ENCODE measurements at places on chromosomes 16 and 17. TPM values are rescaled to one million over a fixed set of nuclear protein-coding genes. Genes with fewer than 3 reads are reported as not detected.

Gene EVI2B
- 0.33 TPM for total RNA-seq

Gene HIGD1B
- total RNA-seq = not detected

Gene LITAFD
- not detected for total RNA-seq

Gene CSF3
- not detected for total RNA-seq

Gene GGT6
- not detected for total RNA-seq

GRCh38 chr16:17203424-17203823 is 267.3 kb downstream of the XYLT1 start:
- DNase-seq = no peak

DNA sequence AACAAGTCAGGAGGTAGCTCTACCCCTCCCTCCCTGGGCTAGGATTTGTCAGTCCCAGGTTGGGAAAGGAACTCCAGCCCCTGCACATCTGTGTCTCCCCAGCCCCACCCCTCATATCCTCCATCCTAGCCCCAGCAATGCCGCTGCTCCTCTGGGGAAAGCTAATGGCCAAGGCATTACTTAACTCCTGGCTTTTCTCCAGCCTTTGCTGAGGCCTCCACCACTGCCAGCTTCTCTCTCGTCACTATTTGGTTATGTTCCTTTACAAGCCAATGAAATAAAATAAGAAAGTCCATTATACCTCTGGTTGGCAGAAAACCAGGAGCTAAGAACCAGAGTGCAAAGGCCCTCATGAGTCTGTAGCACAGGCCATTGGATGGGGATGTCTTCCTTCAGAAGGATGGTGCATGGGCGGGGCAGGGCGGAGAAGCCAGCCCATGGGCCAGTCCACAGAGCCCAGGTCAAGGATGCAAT is 171.0 kb downstream of the CCDC182 start:
- peak; percentile 62 for DNase-seq

DNA sequence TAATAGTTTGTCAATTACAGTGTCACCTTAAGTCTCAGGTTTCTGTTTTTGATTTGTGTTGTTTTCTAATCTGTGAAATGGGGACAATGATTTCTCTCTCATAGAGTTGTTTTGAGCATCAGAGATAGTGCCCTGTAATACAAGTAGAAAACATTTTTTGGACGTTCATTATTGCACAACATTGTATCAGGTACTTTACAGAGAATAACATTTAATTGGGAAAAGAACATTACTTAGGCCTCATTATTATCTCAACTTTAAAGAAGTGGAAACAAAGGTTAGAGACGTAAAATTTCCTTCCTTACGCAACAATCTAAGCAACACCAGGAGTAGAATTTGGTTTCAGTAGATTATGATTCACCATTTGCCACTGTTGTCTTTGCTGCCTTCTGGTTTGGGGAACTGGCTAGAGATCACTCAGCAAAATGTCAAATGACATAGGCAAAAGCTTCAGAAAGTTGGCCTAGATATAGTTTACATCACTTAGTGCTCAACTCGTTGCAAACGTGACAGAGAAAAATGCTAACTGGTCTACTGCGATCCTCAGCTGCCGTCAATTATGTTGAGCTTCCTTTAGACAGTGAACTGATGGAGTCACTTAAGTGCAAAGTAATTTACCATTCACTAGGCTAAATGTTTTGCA is 1026.8 kb downstream of the CDH11 start:
- peak; percentile 58 for DNase-seq

GRCh38 chr16:72590151-72590937 is 418.4 kb upstream of the PMFBP1 start:
- DNase-seq = no peak

GRCh38 chr17:57471868-57472368 is 215.6 kb downstream of the MSI2 start:
- no peak for DNase-seq

DNA sequence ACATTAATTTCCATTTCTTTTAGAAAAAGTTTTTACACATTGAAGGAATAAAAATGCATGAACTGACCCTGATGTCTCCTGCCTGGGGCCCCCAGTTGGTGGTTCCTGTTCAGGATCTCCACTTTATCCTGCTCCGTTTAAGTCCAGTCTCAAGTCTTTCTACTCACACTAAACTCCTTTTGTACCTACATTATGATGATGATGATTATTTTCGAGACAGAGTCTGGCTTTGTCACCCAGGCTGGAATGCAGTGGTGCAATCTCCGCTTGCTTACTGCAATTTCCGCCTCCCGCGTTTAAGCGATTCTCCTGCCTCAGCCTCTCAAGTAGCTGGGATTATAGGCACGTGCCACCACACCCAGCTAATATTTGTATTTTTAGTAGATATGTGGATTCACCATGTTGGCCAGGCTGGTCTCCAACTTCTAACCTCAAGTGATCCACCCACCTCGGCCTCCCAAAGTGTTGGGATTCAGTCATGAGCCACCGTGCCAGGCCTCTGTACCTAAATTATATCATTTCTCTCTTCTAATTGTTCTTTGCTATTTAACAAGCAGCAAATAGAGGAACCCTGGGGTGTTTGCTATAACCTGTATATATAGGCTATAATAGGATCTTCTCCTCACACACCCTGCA is 2.2 kb upstream of the FOXK2 start:
- no peak for DNase-seq

DNA sequence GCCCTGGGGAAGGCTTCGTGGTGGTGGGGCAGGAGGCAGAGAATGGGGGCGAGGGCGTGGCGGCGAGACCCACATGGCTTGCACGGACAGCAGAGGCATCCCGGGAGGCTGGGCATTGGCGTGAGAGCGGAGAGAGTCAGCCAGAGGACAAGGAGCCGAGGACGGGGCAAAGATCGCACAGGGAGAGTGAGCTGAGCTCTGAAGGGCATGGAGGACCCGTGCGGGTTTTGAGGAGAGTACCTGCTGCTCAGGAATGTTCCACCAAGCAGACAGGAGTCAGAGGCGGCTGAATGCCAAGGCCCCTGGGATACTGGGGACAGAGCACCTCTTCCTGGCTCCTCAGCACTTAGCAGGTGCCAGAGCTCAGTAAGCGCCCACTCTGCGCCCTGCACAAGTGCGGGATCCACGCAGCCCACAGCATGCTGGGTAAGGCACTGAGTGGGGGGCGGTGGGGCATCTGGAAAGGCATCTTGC is 47.8 kb downstream of the ARHGAP27 start:
- DNase-seq = no peak

DNA sequence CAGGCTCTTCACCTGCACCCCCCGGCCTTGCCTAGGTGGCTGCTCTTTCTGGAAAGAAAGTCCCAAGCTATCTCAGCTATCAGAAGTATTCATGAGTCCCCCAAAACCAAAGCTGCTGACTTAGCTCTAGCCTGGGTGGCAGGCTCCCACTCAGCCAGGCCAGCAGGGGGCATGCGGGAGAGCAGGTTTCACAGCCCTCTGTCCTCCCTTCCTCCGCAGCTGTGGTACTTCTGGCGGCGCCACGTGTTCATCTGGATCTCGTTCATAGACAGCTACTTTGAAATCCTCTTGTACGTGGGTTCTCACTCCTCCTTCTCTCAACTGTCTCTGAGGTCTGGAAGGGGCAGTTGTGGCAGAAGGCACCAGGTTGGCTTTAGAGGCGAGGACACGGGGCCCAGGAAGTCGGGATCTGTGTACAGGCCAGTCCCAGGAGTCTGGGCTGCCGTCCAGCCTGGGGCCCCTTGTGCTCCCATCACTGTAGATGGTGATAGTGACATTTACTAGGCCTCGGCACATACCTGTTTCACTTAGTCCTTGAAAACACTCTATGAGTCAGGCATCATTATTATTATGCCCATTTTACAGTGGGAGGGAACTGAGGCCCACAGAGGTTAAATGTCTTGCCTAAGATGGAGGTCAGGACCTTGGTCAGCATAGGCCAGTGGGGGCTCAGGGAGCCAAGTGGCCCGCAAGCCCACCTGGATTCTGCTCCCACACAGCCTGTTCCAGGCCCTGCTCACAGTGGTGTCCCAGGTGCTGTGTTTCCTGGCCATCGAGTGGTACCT is 12.9 kb downstream of the TRPV2 start:
- DNase-seq = peak; percentile 74

DNA sequence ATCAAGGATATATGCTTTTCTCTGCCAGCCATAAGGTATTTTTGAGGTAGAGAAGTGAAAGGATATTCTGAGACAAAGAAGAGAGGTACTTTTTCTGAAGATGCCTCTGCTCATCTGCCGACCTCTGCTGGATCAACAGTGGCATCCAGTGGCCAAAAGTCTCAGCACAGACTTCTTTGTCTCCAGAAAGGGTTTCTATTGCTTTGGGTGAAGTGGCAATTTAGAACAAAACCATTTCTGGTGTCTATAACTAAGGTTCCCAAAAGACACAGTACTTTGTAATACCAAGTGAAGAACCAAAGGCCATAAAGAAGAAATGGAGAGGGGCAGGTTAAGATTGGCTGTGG is 155.2 kb upstream of the C17orf78 start:
- no peak for DNase-seq

DNA sequence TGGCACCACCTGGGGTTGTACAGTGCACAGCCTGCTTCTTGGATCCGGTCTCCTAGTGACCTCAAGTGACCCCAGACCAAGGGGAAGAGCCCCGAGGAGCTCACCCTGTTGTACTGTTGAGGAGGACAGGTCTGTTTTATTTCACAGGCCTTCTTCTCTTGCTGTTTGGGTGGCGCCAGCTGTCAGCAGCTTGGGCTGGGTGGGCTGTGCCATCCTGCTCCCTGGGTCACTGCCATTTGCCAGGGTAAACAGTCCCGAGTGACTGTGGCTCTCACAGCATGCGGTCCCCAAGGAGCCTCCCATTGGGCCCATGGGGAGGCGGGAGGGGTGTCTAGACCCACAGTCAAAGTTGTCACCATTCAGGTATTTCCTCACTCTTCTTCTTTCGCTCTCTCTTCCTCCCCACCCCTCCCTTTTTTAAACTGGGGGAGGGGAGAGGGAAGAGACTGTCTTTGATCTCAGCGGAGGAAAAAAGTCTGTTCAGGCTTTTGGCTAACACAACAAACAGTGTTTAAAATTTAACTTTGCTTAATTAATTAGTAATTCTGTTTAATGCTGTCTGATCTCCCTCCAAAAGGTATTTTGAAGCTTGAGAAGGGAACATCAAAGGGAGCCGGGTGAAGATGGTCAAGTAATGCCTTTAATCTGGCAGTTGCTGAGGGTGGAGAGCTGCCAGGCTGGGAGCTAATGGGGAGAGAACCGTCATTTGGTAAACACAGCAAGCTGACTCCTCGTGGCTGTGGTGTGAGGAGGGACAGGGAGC is 64.0 kb downstream of the SNX20 start:
- DNase-seq = peak; percentile 17

GRCh38 chr16:85417156-85417860 is 195.8 kb upstream of the GSE1 start:
- DNase-seq = no peak

GRCh38 chr17:11031787-11032186 is 193.9 kb upstream of the PIRT start:
- DNase-seq = no peak

GRCh38 chr17:4165301-4166010 is 22.5 kb downstream of the CYB5D2 start:
- peak; percentile 6 for DNase-seq

All from fibroblast of lung (primary cell).